ENCODE measurements at places on chromosomes 4 and X.
A peak's percentile ranks its signal among the peaks of the same experiment; 100 is the strongest.

DNA sequence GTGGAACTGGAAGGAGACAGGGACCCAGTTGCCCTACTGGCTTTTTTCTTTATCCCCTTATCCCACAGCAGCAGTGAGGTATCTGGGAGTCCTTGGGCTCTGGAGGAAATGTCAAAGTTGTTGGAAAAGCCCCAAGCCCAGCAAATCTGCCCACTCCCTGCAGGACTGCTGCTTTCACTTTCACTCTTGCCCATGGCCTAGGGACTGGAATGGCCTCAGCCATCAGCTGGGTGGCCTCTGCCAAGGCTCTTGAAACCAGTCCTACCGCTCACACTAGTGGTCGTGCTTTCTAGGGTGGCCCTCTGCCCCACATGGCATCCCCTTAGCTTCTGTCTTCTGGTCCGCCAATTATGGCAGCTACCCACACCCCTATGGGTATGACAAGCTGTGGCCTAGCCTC, 9.7 kb upstream of the RHOXF1 start:
- no peak for DNase-seq

- no peak for DNase-seq
Observed at GRCh38 chrX:133364865-133365264, 50.4 kb downstream of the GPC4 start.

DNA sequence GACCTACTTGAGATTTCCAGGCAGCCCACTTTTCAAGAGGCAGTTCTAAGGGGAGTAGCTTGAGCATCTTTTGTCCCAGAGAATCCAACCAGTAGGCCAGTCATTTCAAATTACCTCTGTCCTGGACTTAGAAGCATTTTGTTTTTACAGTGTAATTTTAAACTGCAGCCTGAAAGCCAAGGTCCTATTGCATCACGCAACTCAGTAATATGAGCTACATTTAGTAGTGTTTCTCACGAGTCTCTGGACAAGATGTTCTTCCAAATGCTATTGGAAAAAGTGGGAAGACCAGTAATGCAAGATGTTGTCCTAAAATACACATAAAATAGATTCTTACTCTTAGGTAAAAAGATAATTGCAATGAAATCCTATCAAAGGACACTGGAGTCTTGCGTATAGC, 182.5 kb upstream of the ARX start:
- DNase-seq, result no peak

DNA sequence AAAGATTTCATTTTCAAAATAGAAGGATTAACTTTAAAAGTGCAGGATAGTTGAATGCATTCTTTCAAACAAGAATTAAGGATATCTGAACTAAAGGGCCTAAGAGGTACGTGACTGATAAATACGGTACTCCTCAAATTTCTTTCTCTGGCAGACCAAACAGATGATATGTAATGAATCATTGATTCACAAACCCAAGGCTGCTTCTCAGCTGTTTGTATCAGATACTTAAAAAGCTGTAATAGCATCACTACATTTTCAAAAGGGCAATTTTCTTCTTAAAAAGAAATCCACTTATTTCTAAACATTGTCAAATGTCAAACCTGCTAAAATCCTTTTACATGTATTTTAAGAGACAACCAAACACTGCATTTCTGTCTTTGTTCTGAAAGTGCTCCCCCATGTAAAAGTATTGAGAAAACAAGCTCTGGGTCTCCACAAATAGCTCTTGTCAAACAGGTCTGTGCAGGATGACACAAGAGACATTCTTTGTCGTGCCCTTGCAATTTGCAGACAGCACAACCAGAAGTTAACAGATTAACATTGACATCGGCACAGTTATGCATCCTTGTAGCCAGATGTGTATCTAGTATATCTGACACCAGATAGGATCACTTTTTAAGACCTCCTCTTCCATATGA, 82.0 kb downstream of the MANBA start:
- DNase-seq, result no peak

- no peak for DNase-seq
Observed at GRCh38 chrX:29555465-29556091, 659.8 kb upstream of the MAGEB2 start.

GRCh38 chr4:110075083-110075738, 123.2 kb downstream of the ELOVL6 start:
- DNase-seq, result no peak

DNA sequence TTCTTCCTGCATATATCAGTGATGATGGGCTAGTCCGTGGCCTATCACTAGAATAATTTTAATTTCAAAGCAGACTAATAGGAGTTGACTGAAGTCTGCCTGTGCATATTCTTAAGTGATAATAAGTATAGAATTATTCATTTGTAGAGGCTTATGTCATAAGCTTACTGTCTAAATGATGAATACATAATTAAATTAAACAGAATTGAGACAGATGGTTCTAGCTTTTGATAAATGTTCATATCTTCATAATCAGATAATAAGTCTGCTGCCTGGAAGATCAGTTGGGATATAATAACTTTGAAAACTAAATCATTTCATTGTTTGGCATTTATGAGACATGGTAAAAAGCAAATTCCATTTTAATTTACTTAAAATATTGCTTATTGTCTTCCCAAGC, 1175.6 kb downstream of the TECRL start:
- DNase-seq, result no peak

GRCh38 chrX:134718966-134719317, 60.7 kb upstream of the PLAC1 start:
- DNase-seq, result peak; percentile 5

GRCh38 chr4:108492816-108493595, 127.4 kb upstream of the RPL34 start:
- DNase-seq, result no peak

Measured in stimulated activated CD8-positive, alpha-beta memory T cell treated with anti-CD3 and anti-CD28 coated beads, Interleukin-2, amount 100 ng/mL, for 48 hours (primary cell).